ENCODE measurements at places on chromosomes 2 and 18.

DNA sequence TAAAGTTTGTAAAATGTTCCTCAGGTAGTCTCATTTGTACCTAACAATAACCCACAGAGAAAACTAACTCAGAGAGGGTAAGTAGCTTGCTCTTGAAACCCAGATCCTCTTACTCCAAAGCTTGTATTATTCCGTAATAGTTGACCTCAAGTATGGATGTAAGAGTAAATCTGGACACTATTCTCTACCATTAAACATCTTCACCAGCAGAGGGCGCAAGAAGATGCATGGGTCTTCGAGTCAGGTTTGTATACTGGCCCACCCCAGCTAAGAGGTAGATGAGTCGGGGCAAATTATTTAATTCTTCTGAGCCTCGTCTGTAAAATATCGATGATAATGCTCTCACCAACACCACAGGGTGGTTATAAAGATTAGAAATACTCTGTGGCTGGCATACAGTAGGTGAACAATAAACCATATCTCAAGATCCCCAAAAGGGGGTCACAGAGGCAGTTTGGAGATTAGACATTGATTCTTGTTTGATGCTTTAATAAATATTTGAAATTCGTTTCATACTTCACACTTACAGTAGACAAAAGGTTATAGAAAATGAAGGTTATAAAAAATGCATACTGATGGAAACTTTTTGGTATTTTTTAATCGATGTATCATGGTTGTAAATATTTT, 3.5 kb upstream of the CABLES1 start:
- peak; percentile 50 for DNase-seq

- no peak for DNase-seq
These were observed 199.9 kb downstream of the HDAC4 start for GRCh38 chr2:239200646-239201530.

DNA sequence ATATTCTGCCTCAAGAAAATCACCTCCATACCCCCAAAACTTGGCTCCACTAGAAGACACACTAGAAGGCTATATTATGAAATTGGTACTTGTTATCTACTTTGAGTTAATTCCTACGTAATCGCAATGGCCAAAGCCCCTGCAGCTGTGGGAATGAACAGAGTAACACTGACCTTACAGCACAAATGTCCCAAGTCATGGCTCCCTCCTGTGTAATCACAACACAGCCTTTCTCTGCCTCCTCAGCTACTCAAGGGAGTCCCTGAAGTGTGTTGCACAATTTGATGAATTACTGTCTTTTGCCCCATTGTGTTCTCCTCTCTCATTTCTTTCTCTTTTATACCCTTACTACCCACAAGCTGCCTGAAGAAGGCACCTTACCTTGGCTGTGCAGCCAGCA, 375.2 kb downstream of the ARHGAP15 start:
- DNase-seq: no peak

DNA sequence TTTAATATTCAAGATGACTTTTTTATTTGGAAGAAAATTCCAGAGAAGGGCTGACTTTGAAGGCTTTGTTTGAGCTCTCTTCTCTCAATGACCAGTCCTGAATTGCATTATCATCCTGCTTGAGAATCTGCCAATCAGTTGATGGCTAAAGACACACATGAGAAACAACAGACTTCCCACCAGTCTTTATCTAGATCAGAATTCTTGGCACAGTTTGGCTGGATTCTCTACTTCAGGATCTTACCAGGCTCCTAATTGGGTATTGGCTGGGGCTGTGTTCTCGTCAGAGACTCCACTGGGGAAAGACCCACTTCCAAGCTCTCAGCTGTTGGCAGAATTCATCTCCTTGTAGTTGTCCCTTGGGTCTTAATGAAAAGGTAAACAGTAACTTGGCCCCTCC, 86.0 kb downstream of the WDSUB1 start:
- DNase-seq: no peak

- DNase-seq: no peak
These were observed 77.5 kb upstream of the ASB18 start for GRCh38 chr2:236341721-236342120.

DNA sequence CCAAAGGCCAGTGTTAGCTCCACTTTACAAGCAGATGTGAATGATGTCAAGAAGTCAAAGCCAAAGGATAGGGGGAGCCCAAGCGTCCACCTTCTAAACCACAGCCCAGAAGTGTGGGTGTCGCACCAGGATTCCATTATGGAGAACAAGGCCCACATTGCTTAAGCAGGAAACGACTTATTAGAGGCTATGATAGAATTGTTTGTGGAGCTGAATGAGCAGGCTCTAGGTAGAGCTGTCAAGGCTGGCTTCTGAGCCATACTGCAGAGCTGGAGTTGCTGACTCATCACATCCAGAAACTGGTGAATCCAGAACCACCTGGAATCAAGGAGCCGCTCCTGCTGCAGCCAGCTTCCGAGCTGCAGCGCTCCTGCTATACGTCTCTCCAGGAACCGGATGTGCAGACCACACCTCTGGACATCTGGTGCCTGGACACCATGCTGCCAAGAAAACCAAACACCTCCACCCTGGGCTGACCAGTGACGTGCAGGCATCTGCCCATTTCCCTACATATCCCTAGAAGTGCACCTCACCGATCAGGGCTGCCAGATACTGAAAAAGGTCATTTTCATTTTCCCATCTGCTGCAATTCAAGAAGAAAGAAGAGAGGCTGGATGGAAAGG, 6.2 kb upstream of the TWIST2 start:
- DNase-seq: no peak

- no peak for DNase-seq
These were observed 37.8 kb upstream of the DNMT3A start for GRCh38 chr2:25379535-25379934.

GRCh38 chr2:158922601-158923000, 45.8 kb upstream of the TANC1 start:
- DNase-seq: no peak

DNA sequence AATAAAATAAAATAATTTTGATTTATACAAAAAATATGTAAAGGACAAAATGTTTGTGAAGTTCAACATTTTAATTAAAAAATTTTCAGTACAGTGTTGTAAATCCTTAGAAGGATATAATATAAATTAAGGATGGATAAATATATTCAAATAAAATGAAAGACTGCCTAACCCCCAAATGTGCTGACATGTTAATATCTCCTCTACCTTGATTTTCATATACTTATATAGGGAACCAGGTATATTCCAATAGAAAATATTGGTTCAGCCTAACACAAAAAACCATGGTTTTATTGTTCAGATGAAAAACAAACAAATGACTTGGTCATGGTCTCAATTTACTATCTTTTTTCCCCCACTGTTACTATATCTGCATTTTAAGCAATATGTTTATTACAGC, 7.3 kb downstream of the TMEM17 start:
- DNase-seq: no peak

GRCh38 chr2:69489793-69490192, 52.6 kb upstream of the NFU1 start:
- DNase-seq: no peak

All from T-helper 1 cell (primary cell).